ENCODE measurements at places on chromosomes 5 and 9. TPM values are rescaled to one million over a fixed set of nuclear protein-coding genes. Genes with fewer than 3 reads are reported as not detected.

EGFLAM gene
- 10.6 TPM for polyA plus RNA-seq

NKD2 gene
- 20.5 TPM for polyA plus RNA-seq

PHYKPL gene
- polyA plus RNA-seq, result 124 TPM

DNA sequence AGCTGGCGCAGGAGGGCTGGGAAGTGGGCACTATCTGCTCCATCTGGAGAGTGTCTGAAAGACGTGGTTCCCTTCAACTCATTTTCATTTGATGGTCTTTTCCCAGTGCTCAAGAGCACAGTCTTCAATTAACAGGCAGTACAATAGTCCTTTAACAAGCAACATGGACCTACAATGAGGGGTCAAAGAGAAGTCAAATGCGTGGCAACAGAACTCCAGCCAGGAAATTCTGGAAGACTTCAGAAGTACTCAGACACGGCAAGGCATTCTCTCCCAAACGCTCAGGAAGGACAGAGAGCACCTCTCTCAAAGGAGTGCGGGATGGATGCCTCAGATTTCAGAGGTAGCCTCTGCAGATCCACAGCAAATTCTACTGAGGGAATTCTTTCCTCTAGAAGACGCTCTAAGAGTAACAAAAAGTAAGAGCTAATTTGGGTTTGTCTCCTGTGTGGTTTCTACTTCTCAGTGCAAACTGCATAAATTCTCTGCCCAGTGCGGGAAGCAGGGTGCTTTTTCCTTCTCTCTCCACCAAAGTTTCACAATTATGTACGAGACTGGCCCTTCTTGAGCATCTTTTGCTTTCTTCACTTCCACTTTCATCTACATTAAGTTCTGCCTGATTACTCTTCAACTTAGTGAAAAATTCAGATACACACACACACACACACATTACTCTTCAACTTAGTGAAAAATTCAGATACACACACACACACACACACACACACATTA is 56.4 kb downstream of the LHFPL2 start:
- no peak for DNase-seq

DNA sequence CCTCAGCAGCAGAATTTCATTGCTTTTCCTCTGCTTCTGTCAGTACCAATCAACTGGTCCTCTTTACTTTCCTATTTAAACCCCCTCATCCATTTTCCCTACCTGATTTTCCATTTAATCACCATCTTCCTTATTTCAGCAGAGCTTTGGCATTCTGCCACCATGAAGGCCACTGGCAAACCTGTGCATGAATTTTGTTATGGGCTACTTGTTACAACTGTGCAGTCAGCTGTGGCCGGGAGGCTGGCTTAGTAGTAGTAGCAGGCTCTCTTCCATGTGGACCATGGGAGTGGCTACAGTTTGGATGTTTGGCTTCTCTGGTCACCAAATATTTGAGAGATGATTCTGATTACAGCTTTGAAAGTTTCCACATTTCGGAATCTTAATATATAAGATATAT is 976.6 kb upstream of the SEMA6A start:
- DNase-seq, result no peak

- no peak for DNase-seq
Measured at GRCh38 chr5:179323026-179323870, 22.0 kb downstream of the ADAMTS2 start.

DNA sequence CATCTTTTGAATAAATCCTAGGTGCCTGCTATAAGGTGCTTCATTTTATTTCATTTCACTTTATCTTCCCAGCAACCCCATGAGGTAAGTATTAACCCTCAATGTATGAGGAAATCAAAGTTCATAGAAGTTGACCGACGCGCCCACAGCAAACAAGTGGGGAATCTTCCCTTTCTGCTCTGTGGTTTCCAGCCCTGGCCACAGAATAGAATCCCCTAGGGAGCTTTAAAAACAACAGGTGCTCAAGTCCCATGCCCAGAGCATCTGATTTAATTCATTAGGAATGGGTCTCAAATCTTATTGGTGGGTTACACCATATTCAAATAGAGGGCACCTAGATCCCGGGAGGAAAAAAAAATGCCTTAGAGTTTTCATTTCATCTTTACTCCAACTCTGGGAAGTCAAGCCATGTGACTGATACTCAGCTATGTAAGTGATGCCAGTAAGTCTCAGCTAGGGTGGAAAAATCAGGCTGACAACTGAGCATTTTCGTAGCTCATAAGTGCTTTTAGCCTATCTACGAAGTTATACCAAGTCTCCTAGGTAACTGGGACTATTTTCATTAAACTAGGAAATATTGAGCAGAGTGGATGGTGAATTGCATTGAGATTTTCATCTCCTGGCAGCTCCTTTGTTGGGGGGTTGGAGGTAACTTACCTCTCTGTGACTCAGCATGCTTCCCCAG is 353.4 kb upstream of the SLC30A5 start:
- DNase-seq, result no peak

- DNase-seq, result no peak
Measured at GRCh38 chr5:42526179-42526578, 102.9 kb downstream of the GHR start.

- DNase-seq, result no peak
Measured at GRCh38 chr9:136527131-136527530, 18.7 kb downstream of the NOTCH1 start.

BNIP1 gene
- polyA plus RNA-seq, result 14.6 TPM

DNA sequence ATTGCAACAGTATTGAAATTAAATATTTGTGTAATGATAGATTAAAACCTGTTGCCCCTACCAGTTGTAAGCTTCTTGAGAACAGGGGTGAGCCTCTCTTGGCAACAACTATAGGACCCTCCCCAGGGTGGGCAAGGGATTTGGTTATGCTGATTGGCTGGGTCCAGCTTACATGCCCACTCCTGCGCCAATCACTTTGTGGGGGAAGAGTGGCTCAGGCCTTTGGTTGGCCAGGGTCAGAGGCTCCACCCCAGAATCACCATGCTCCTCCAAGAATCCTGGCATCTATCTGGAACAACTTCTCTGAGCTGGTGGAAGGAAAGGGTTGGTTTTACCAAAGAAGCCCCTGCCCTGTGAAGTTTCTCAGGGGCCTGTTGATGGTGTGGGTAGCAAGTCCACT is 8.6 kb upstream of the PITX1 start:
- no peak for DNase-seq

IER5L gene
- polyA plus RNA-seq, result 13.1 TPM

DNA sequence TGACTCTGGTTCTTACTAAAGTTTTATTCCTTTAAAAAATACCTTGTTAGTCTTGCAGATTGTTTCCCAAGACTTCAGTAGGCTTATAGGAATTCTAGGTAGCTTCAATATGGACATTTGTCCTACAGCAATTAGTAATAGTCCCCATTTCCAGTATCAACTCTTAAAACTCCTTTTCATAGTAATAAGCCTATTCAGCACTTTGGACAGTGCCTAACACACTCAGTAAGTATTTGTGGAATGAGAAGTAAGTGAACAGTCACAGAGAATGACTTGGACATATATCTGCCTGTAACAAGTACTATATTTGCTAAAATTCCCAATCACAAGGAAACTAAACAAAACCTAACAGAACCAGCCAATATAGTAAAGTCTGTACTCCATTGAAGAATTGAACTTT is 1291.8 kb upstream of the DMAC1 start:
- DNase-seq, result peak; percentile 35

FOXE1 gene
- polyA plus RNA-seq, result not detected

DNA sequence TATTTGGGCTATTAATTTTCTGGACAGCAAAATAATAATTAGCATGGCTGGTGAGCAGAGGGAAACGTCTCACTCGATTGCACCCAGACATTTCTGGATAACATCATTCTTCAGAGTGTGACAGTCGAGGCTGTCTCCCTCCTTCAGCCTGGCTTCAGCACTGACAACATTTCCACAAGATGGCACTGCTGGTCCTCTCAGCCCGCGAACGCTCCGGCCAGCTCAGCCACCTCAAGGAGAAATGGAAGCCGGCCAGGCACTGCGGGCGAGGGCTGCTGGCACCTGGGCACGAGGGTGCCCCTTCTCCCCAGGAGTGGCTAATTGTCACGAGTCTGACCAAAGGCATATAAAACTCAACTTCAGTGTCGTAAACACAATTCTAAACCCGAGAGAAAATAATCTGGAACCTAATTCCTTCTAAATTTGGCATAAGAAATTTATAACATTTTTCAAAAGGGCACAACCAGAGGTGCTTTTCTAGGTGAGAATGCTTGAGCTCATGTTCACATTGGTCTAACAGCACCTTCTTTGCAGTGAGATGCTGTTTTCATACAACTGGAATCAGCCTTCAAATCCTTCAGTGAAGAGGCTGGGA is 65.9 kb downstream of the DAP start:
- peak; percentile 65 for DNase-seq

HMMR gene
- 21.9 TPM for polyA plus RNA-seq

OGN gene
- polyA plus RNA-seq, result 65.2 TPM

- DNase-seq, result no peak
Measured at GRCh38 chr5:44943647-44944046, 134.9 kb downstream of the MRPS30 start.

TRIM52 gene
- polyA plus RNA-seq, result 41.5 TPM

DNA sequence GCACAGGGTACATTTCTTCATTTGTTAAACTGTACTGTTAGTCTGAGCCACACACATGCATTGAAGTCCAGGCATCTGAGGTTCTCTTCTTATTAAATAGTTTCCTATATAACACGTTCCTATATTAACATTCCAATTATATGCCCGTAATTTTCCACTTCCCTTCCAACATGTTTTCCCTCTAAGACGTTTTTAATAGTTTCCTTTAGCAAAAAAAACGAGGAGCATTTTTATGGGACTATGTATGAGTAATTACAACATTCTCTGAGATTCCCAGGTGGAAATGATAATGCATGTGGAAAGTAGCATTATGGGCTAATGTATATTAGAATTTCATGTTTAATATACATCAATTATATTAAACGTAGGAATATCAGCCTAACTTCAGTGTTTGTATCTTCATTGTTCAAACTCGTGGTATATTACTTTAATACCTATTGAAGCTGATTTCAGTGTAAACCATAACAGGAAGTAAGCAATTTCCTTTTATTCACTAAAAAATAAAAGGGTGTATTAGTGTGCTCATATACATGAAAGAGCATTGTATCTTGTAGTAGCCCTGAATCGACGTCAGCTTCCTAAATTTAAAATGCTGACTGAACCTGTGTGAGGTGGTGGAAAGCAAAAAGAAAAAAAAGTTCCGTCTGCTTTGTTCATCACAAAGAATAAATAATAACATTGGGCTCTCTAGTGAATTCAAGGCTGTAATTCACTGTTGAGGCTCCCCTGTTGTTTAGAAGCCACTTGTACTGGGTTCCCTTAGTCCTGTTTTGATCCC is 11.3 kb downstream of the SMARCA2 start:
- DNase-seq, result no peak

DNA sequence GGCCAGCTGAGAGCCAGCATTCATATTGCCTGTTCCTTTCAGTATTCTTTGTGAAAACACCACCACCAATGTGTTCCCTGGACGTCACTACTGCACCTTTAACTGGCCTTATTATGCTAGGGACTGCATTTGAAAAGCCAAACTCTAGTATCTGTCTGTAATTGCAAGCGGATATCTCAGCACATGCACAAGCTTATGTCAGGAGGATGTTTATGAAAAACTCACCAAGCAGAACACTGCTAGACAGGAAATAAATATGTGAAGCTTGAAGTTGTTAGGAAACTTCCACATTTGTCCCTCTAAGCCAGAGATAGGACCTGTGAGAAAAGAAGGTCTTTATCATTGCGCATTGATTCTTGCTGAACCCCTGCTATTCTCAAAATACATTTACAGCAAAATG is 135.4 kb upstream of the CCDC152 start:
- peak; percentile 46 for DNase-seq

DNA sequence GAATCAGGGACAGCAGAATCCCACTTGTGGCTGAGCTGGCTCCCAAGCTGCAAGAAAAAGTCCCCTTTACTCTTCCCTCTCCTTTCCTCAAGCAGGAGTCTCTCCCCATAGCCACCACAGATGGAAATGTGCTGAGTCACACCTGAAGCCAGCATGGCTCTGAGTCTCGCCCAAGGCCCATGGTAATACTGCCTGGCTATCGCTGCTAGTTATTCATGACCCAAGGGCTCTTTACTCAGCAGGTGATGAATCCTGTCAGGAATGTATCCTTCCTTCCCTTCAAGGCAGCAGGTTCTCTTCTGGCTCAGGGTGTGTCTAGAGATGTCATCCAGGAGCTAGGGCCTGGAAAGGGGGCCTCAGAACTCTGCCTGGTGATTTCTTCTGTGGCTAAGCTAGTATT is 403.3 kb upstream of the PTPRD start:
- no peak for DNase-seq

GRCh38 chr5:81980598-81981260 is 8.9 kb downstream of the ATG10 start:
- DNase-seq, result no peak

DNA sequence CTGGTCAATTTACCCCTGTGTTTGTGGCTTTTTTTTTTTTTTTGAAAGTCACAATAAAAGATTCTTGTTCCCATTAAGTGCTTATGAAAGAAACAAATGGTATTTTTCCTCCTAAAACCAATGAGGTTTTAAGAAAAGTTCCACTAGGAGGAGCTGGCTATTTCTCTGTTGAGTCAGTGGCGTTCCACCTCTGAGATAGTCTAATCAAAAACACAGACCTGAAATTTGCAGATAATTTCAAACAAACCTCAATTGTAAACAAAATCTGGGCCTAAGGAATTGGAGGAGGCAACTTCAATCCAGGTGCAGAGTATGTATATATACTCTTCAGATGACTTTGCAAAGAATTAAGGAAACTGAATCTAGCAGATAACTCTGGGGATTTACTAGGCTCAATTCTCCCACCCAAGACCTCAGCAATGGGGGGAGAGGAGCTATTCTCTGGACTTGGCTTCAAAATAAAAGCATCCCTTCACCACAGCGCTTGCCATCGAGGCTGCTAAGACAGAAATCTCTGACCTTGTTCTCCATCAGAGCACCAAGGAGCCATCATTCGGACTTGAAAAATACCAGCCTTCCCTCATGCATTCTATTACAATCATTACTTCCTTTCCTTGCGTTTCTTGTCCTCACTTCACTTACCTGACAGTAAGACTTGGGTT is 52.4 kb downstream of the FANCC start:
- no peak for DNase-seq

ORM2 gene
- polyA plus RNA-seq, result not detected

- DNase-seq, result peak; percentile 61
Measured at GRCh38 chr9:110152704-110153374, 55.1 kb downstream of the C9orf152 start.

- DNase-seq, result no peak
Measured at GRCh38 chr5:112787261-112787660, 49.6 kb downstream of the APC start.

ELAVL2 gene
- 4.2 TPM for polyA plus RNA-seq

DNA sequence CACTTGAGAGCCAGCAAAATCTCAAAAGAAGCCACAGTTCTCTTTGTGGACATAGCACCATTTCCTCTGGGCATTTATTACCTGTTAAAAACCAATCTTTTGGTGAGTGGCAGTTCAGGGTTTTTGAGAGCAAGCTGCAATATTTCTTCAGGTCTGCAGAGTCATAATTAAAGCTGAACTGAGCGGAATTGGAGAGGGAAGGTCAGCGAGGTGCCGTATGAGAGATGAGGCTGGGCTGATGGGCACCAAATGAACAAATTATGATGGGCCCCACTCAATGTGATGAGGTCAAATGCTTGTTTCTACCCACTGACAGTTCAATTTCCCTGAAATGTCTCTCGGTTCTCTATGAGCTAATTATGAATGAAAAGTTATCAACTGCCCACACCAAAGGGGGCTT is 231.9 kb downstream of the AP3B1 start:
- DNase-seq, result no peak

PCDHB13 gene
- polyA plus RNA-seq, result 6.4 TPM

GRCh38 chr5:130476325-130476724 is 572.1 kb downstream of the CHSY3 start:
- DNase-seq, result peak; percentile 1

- DNase-seq, result no peak
Measured at GRCh38 chr9:119318371-119318770, 50.9 kb downstream of the BRINP1 start.

TAS2R1 gene
- not detected for polyA plus RNA-seq
